ENCODE measurements at places on chromosomes 12 and 14.

- no peak for DNase-seq
Observed at GRCh38 chr12:46908236-46908935, 82.6 kb upstream of the SLC38A4 start.

GRCh38 chr14:72974661-72975060 lies 48.4 kb downstream of the DCAF4 start:
- DNase-seq = no peak

DNA sequence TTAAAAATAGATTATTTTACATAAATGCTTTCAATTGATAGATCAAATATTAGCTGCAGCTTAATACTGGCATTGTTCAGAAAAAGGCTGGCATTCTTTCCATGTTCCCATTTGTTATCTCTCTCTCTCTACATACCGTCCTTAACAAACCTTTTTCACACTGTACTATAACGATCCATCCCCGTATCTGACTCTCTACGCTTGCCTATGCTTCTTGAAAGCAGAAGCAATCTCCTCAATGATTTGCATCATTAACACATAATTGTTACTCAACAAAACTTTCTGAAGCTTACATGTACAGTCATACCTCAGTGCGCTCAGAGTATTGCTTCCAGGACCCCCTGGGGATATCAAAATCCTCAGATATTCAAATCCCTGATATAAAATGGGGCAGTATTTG lies 89.7 kb downstream of the TMTC1 start:
- no peak for DNase-seq

DNA sequence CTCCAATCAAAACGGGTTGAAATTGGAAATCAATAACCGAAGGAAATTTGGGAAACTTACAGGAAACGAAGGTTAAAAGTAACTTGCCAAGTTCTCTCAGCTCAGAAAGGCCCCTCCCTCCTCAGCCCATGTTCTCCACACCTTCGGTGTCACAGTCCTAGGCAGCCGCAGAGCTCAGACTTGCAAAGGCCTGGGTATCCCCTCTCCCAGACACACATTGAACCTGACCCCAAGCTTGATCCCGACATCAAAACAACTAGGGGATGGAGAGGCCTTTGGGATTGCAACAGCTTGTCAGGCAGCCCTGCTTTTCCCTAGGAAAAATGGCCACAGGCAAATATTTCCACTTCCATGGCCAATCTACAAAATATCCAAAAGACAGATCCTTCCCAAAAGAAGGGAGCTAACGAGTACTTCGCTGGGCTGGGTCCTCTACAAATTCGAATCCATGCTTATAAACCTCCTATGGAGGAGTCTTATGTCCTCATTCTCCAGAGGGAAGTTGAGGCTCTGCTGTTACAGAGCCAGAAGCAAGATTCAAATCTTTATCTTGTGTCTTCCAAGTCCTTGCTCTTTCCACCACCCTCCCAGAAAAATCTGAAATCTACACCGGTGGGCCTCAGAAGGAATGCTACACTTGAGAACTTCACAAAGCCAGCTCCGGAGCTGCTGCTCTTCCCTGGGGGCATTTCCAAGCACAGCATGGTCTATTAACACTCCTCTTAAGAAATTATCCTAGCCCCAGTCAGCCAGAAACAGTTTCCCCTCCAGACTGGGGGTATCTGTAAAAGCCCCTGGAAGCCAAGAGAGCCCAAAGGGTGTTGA lies 35.7 kb upstream of the PNMA1 start:
- DNase-seq = peak; percentile 30

DNA sequence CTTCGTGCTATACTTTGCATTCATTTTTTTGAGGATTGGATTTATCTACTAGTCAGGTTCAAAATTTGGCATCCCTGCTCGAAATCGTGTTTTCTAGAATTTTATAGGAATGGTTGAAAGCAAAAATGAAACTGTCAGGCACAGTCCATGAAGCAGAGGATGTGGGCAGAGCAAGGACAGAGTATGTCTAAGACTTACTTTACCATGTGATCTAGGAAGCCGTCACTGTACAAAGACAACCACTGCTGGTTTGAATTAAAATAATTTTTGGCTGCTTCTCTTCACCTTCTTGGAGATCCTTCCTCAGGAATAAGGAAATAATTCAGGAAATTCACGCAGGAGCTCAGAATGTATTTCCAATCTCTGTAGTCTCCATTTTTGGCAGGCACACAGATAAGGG lies 31.6 kb upstream of the SGPP1 start:
- DNase-seq = no peak

- DNase-seq = no peak
Observed at GRCh38 chr12:6335451-6336078, 6.3 kb downstream of the TNFRSF1A start.

DNA sequence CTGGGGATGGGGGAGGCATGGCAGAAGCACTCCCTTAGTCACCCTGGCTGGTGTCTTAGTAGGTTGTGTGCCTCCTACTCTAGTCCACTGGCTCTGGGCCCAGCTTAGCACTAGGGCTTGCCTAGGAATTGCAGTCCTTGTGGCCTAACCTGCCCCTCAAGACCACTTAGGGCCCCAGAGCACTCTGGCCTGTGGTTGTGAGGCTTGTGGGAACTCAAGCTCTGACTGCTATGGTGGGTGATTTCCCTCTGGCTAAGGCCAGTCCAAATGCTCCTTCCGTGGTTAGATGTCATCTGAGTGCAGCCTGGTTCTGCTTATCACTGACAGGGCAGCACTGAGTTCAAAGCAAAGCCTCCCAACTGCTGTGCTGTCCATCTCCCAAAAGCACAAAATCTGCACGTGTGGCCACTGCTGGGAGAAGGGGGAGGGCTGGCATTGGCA lies 20.2 kb downstream of the FGD4 start:
- no peak for DNase-seq

GRCh38 chr12:18932715-18933114 lies 194.8 kb downstream of the CAPZA3 start:
- no peak for DNase-seq

DNA sequence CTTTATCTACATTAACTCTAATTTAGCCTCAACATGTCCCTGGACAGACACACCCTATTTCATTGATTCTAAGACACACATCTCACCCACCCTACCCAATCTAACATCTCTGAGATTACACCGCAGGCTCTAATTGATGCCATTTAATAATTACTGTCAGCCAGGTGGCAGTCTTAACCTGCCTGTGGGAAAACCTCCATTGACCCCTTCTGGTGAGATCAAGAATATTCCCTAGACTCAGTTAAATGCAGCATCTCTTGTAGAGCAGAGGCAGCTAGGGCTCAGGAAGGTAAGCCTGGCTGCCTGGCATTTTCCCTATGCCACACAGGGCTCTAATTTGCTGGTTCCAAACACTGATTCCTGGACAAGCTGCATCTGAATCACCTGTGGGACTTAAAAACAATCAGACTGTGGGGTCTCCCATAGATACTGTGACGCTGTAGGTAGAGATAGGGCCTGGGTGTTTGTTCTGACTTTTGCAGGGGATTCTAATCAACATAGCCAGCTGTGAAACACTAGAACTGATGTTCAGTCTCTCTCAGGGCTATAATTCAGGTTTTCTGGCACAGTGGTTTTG lies 14.3 kb downstream of the MCRS1 start:
- DNase-seq = peak; percentile 76

DNA sequence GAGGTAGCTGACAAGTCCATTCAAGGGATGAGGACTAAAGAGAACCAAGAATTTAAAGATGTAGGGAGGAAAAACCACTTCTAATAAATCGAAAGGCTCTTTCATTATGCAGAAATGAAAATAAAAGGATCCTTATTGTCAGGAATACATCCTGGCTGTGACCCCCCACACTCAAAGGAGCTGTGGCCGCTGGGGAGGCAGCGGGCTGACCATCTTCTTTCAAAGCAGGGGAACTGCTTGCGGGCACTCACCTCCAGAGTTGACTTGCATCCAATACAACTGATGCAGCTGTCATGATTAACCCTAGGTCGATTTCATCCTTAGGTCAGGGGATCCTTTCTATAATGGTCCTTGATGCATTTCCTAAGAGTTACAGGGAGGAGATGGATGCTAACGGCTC lies 35.3 kb downstream of the TRAFD1 start:
- no peak for DNase-seq

DNA sequence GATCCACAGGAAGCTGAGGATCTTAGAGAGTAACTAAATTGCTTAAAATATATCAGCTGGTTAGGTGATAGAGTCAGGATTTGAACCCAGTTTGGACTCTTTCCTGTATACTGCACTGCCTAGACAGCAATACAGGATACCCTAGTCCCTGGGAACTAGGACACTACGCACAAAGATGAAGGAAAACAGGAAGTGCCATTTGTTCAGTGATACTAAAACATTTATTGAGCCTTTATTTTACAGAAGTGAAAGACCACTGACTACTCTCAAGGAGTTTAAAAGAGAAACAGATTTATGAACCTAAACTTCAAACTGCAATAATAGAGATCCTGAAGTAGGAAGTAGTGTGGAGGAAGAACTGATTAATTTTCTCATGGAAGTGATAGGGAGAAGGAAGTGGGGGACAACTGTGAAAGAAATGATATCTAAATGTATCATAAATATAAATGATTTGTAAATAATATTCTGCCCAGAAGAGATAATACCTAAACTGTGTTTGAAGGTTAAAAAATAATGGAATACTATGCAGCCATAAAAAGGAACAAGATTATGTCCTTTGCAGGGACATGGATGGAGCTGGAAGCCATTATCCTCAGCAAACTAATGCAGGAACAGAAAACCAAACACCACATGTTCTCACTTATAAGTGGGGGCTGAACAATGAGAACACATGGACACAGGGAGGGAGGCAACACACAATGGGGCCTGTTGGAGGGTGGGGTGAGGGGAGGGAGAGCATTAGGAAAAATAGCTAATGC lies 18.2 kb downstream of the MSRB3 start:
- DNase-seq = no peak

DNA sequence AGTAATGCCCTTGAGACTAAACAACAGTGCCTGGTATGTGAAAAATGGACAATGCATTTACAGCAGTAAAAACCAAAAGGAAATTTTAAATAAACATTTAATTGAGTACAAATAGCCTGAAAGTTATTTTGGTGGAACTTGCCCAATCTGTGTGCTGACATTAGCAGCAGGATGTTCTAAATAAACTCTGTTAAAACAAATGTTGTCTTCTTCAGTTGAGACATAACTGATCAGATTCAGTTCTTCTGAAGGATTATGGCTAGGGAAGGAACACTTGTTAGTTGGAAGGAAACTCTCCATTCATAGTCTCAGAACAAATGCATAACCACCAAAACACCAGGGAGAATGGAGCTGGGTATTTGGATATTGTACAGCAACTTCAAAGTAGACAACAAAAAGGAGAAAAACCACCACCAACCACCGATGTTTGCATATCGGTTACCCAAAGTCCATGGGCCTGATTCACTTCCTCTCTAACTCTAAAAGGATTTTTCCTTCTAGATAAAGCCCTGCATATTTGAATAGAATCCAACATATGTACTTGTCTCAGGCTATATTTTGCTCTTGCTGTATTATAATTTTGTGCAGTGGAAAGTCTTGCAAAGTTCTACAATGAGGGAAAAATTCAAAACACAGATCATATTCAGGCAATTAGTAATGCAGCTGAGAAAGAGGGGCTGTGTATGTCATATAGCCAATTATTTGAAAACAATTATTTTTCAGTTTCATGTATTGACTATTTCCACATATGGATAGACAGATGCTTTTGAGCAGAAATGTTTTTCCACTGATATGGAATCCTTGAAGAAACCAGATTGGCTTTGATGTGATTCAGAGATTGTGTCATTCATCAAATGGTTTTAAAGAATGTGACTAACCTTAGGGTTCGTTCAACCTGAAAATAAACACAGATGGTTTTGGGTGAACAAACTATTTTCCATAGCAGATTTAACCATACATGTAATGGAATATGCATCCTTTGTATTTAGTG lies 152.2 kb upstream of the BMP4 start:
- DNase-seq = peak; percentile 13

DNA sequence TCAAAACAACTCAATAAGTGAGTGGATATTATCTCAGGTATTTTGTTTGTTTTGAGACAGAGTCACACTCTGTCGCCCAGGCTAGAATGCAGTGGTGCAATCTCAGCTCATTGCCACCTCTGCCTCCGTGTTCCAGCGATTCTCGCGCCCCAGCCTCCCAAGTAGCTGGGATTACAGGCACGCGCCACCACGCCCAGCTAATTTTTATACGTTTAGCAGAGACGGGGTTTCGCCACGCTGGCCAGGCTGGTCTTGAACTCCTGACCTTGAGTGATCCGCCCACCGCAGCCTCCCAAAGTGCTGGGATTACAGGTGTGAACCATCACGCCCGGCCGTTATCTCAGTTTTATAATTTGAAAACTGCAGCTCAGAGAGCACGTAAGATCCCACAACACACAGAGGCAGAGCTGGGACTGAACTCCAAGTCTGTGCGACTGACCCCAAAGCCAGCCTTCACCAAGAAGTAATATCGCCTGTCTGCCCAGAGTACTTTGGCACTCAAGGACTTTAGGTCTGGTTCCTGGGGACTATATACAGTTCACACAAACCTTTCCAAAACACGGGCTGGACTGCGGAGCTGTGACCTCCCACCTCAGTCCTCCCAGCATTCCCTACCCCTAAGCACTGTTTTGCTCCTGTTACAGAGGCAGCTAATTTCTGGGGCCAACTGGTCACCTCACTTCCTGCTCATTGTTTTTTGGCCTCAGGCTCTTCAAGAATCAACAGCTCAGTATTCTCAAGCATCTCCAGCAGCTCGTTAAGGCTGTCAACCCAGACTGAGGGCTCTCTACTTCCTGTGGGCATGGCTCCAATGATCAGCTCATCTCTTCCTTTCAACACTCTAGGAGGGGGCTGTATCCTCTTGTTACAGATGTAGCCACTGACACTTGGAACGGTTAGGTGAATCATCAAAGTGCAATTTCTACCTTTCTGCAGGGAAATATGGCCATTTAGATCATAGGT lies 22.5 kb downstream of the TESC start:
- DNase-seq = no peak

DNA sequence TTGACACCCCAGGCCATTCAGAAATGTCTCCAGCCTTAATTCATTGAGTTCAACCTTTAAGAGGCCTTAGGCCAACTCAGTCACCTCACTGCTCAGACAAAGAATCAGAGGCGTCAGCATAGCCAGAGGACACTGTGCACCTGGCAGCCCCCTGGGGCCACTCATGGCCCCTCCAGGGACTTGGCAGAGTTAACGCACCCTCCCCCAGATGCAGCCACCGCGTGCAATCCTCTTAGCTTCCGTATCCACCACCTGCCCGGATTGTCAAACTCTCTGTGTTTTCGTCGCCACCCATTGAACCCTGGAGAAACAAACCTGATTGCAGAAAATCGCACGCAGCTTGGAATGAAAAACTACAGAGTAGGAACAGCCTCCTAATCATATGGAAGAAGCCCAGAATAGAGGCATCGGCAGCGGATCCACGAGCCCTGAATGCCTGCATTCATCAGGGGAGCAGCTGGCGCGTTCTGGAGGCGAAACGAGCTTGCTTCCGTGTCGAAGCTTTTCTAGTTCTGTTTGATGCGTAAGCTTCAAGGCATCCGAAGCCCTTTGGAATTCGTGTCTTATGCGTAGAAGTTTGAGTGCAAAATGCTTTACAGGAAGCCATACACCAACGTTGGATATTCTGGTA lies 22.4 kb downstream of the BRI3BP start:
- DNase-seq = peak; percentile 6

DNA sequence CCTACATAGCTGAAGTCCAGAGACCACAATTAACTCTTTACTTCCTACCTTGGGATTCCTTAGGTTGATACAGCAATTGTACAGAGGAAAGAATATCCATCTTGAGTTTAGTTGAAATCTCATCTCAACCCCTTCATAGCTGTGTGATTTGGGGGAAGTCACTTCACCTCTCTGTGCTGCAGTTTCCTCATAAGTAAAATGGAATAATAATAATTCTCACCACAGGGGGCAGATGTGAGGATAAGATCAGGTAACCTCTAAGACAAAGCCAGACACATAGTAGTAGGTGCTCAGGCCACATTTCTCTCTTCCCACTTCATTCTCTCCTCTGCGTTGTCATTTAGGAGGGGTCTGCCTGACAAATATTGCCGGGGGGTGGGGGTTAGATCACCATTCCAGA lies 6.7 kb downstream of the FOXN4 start:
- DNase-seq = peak; percentile 5

Measured in NCI-H2171 treated with DMSO at 0.1 percent for 48 hours (cell line).